Muscle of back (tissue), 13 donors: ENCODE measurements at places on chromosomes 7 and 10. TPM values are rescaled to one million over a fixed set of nuclear protein-coding genes. Genes with fewer than 3 reads are reported as not detected.

DNA sequence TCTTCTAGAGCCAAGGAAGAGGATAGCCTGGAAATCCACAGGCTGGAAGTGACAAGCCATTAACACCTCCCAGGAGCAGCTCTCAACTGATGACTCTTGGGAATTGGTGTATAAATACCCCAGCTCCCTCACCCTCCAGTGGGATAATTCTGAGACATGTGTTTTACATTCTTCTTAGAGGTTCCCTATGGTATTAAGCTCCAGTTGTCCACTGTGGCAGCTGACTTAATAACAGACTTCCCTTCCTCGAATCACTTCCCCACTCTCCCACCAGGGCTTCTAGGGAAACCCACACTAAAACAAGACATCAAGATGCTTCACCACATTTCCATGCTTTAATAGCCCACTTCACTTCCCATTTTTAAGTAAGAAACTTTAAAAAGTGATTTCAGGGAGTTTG, 47.2 kb downstream of the FAM107B start:
- DNase-seq: no peak

DNA sequence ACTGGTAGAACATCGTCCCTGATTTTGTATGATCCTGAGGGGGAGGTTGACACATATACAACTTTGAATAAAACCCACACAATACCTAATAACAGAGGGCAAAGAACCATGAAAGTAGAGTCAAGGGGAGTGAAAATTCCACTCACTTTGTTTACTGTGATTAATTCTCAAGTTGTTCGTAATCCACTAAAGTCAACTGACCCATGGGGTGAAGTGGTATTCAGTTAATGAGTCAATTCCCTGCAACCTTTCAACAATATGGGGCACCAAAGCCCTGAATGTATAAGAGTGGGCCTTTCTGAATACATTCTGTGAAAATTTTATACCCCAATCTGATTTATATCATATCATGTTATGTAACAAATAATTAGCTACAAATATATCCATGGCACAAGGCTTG, 39.0 kb upstream of the C10orf67 start:
- no peak for DNase-seq

DNA sequence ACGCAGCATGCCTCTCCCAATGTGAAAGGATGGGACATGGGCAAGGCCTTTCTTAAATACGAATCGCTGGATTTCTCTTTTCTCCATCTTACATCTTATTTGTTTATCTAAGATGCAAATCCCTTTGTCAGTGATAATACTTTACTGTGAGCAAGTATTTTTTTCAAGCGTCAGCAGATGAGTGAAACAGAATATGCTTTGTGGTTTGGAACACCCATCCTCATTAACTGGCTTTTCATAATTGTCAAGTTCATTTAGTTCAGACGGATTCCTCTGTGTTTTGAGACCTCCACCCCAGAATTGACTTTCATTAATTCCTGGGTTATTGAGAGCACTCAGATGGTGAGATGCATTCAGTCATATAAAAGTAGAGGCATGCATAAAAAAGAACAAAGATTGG, 149.8 kb downstream of the NSUN6 start:
- DNase-seq: no peak

GRCh38 chr7:31783221-31783620, 96.2 kb downstream of the PPP1R17 start:
- DNase-seq: no peak

DNA sequence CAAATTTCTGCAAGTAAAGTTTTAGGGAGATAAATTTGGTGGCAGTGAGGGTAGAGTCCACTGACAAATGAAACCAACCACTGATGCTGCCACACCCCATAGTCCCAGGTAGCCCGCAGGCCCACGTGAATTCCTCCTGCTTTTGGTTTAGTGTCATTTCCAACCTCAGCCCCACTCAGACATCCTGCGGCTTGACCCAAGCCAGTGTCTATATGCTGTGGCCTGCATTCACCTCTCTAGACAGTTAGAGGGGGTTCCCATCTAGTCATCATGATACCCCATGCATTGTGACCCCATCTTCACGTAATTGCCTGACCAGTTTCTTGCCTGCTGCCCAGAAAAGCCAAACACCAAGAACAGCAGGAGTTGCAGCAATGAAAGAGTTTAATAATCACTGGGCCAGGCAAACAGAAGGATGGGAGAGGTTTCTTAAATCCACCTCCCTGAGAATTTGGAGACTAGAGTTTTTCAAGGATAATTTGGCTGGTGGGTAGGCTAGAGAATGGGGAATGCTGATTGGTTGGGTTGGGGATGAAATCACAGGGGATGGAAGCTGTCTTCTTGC, 332.0 kb upstream of the GALNT17 start:
- DNase-seq: no peak

GRCh38 chr7:82562716-82563404, 119.3 kb upstream of the CACNA2D1 start:
- no peak for DNase-seq

Gene GRID1
- 4.0 TPM for polyA plus RNA-seq

Gene ARPC1A
- polyA plus RNA-seq: 67.7 TPM

Gene CRTAC1
- 0.37 TPM for polyA plus RNA-seq

Gene H2BK1
- not detected for polyA plus RNA-seq
